ENCODE measurements at places on chromosomes 7 and 10.

- no peak for DNase-seq
These were observed 182.0 kb downstream of the SEMA3E start for GRCh38 chr7:83466956-83467355.

DNA sequence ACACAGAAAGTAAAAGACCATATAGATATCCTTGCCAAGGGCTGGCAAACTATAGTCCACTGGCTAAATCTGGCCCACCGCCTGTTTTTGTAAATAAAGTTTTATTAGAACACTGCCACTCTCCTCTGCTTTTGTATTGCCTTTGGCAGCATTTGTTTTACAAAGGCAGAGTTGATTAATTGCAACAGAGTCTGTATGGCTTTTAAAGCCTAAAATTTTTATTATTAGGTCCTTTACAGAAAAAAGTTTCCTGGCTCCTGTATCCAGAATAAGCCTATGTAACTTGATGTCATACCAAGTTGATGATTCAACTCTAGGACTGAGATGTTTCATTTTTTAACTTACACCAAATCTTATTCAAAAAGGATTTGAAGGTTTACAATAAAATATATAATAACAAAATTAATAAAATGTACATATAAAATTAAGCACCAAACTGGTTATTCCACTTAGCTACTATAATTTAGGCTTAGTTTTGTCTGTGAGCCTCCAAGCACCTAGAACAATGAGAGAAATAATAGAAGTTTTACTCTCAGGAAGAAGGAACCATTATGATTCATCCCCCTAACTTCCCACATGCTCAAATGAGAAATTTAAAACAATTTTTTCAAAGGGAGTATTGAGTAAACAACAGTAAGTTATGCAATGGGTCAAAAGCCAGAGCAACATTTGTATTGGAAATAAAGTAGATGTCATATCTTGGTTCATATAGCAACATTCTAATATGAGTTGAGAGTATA, 31.9 kb downstream of the CPED1 start:
- DNase-seq, result no peak

GRCh38 chr10:48740015-48740707, 55.5 kb downstream of the WDFY4 start:
- no peak for DNase-seq

GRCh38 chr7:17520941-17521340, 222.5 kb downstream of the AHR start:
- no peak for DNase-seq

DNA sequence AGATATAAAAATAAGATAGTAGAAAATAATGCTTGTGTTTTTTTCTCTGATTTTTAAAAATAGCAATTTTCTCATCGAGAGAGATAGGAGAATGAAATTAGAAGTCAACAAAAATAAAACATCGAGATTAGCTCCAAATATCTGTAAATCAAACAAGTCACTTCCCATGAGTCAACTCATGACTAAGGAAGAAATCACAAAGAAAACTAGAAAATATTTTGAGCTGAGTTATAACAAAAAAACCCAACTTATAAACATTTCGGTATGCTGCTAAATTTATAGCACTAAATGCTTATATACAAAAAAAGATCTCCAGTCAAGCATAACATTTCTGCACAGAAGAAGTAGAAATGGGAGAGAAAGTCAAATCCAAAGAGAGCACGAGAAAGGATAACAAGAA, 140.1 kb downstream of the ITGA8 start:
- DNase-seq, result no peak

DNA sequence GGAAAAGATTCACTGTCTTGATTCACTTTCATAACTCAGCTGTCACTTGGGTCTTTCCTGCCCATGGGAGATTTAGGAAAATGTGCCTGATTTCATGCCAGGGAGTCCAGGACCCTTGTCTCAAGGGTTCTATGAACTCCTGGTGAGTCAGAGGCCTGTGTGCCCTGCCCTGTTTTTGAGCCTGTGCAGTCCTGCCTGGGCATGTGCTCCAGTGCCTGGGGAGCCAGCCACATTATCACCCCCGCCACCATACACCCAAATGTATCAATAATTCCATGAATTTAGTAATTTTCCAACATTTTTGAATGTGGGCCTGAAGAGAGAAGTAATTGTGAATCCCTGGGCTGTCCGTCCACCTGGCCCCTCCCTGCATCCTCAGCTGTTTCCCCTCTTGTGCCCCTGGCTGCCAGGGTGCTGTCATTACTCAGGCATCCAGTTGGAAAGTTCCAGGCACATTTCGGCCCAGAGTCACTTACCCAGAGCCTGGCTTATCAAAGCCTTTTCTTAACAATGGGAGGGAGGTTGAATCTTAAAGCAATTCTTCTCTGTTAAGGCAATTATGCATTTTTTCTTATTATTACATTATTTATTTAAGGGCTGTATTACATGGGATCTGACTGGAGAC, 287.8 kb upstream of the CDC14C start:
- DNase-seq, result no peak

DNA sequence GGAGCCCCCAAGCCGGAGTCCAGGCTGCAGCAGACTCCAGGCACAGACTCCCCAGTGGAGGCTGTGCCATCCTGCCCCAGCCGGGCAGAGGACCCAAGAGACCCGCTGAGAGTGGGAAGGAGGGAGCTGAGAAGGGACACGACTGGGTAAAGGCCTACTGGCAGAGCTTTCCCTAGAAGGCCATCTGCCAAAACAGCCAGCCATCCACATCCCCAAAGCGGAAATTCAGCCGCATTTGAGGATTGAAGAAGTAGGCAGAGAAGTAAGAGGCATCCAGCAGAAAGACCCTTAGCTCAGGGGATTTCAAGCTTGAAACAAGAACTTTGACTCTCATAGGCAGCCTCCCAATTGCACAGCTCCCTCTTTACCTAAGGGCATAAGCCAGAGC, 857 bp downstream of the CPXM2 start:
- no peak for DNase-seq

DNA sequence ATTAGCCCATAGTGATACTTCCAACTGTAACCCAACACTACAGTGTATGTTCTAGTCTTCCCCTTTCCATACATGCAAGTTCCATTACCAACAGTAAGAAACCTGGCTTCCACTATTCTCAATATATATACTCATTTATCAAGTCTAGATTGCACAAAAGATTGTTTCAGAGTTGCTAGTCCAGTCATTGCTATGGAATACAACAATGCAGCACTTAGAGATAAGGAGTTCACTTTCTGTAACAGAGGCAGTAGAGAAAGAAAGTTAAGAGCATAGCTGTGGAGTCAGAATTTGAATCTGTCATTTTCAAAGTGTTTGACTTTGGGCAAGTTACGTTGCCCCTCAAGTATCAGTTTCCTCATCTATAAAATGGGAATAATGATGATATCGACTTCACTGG, 90.1 kb downstream of the RTKN2 start:
- no peak for DNase-seq

- DNase-seq, result no peak
These were observed 32.4 kb downstream of the KMT2E start for GRCh38 chr7:105046414-105046813.

DNA sequence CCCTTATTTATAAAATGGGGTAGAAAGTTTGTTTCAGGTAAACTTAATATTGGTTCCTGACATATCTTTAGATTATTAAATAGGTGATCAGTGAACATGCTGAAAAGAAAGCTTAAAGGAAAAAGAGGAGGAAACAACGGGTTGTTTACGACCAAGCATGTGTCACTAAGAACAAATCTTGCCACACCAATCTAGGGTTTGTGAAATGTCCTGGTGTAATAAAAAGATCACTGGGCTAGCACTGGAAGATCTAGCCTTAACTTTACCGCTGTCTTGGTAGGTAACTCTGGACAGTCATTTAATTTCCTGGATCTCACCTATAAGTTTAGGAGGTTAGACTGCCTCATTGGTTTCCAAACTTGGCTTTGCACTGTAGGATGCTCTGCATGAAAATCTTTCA, 19.0 kb downstream of the VPS26A start:
- DNase-seq, result no peak

DNA sequence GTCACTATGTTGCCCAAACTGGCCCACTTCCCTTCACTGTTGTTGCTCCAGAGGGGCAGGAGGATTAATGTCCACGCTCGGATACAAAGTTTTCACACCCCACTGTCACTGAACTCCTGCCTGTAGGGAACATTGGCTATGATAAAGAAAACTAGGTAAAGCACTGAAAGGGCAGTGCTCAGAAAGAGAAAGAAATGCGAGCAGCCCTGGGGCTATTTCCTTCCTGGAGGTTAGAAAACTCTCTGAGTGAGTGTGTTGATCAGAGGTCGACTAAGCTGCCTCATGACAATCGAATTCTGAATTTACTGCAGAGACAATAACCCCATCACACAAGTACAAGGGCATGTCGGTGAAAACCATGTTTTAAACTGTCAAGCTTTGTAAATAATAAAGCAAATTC, 227.2 kb upstream of the PITRM1 start:
- DNase-seq, result no peak

- DNase-seq, result no peak
These were observed 42.1 kb downstream of the ARHGAP21 start for GRCh38 chr10:24681572-24682088.

DNA sequence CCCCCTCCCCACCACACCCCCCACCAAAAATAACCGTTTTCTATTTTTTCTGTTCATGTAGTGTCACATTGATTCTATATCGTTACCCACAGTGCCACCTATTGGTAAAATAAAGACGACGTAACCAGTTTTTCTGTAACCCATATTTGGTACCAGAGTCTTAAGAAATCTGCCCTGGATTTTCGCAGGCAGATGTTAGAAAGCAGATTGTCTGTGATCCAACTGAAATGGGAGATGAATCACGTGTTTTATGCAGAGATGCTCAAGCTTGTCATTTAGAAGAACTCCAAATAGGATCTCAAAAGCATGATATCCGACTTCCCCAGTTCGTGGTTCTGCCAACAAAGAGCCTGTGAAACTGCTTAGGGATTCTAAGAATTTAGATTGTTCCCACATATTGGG, 261.1 kb upstream of the CSTF2T start:
- peak; percentile 22 for DNase-seq

GRCh38 chr10:99929360-99929759, 80.4 kb downstream of the DNMBP start:
- no peak for DNase-seq

GRCh38 chr7:130995252-130996081, 261.5 kb upstream of the KLF14 start:
- DNase-seq, result no peak

- DNase-seq, result no peak
These were observed 27.8 kb downstream of the MRC1 start for GRCh38 chr10:17836942-17837341.

DNA sequence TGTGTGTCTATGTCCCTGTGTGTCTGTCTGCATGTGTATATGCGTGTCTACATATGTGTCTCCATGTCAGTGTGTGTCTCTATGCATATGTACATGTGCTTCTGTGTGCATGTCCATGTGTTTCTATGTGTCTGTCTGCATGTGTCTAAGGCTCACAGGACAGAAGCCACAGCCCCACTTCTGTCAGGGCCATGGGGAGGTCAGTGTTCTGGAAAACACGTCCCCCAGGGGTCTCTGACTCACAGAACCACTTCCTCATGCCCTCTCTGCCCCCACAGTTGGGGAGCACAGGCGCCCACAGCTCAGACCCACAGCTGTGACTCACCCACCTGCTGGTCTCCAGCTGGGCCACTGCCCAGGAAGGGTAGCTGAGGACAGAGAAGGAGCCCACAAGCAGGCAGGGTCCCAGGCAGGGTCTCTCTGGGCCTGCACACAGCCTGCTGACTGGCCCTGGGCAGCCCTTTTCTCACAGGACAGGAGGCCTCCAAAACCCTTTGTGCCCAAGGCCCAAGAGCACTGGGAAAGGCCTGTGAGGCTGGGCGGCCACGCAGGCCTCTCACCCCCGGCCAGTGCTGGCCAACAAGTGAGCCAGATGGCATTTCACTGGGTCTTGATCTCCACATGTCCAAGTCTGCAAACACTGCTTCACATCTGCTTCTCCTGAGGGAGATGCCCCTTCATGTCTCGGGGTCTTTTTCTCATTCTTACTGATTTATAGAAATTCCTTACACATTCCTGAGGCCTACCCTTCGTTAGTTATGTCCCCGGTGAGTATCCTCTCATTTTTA, 102.9 kb upstream of the FAM20C start:
- DNase-seq, result no peak

Measured in B cell (primary cell).